ENCODE measurements at places on chromosomes 2 and 18.

- DNase-seq: no peak
Observed at GRCh38 chr2:2930841-2931240, 446.8 kb downstream of the EIPR1 start.

GRCh38 chr2:132438691-132439090 lies 22.1 kb downstream of the GPR39 start:
- DNase-seq: no peak

DNA sequence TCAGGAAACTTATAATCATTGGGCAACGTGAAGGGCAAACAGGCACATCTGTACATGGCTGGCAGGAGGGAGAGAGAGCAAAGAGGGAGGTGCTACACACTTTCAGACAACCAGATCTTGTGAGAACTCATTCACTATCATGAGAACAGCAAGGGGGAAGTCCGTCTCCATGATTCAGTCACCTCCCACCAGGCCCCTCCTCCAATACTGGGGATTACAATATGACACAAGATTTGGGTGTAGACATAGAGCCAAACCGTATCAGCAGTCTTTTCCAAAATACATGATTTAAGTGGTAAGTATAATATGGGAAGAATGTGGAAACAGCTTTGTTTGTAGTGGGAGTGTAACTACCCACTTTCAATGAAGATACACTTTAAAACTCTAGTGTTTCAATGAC lies 65.0 kb downstream of the EPB41L5 start:
- no peak for DNase-seq

GRCh38 chr2:25379535-25379934 lies 37.8 kb upstream of the DNMT3A start:
- DNase-seq: no peak

DNA sequence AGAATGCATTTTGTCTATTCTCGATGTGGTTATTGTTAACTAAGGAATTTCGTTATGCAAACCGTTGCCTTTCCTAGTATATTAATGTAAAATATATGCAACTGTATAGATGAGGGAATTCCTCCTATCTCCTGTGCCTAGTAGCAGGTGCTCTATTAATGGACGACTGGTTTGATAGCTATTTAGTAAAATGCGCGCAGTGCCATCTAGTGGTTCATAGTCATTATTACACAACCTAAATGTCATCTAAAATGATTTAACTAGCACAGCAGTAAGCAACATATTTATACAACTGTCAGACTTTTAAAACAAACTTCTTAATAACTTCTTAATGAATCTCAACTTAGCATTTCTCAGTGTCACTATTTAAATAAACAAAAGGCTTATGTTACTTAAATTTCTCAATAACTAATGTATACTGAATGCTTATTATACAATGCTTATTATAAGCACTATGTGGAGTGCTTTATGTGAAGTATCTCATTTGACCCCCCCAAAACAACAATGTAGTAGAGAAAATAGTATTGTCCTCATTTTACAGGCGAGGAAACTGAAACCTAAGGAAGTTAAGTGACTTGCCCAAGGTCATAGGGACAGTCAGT lies 77.9 kb downstream of the DTNA start:
- peak; percentile 32 for DNase-seq

DNA sequence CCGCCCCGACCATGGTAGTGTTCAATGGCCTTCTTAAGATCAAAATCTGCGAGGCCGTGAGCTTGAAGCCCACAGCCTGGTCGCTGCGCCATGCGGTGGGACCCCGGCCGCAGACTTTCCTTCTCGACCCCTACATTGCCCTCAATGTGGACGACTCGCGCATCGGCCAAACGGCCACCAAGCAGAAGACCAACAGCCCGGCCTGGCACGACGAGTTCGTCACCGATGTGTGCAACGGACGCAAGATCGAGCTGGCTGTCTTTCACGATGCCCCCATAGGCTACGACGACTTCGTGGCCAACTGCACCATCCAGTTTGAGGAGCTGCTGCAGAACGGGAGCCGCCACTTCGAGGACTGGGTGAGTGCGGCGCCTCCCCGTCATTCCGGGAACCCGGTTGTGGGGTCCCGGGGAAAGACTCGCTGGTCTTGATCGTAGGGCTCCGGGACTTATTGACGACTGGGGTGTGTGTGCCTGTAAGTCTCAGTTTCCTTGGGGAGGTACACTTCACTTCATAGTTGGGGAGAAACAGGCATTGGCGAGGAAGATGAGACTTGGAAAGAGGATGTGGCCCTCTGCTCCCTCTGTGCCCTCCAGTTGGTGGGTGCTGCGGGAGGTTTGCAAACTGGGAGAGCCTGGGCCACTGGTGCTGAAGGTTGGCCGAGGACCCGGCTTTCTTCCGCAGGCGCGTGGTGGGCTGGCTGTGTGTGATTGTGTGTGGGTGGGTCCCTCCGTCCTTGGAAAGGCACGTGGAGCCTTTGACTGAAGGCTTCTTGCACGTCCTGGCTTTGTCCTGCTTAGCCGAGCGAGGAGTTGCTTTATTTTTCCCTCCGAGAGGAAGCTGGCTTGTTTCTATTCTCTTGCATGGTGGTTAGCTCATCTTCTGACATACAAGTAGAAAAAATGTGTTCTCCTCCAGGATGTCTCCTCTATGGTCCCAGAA lies 886 bp downstream of the PRKCE start:
- no peak for DNase-seq

DNA sequence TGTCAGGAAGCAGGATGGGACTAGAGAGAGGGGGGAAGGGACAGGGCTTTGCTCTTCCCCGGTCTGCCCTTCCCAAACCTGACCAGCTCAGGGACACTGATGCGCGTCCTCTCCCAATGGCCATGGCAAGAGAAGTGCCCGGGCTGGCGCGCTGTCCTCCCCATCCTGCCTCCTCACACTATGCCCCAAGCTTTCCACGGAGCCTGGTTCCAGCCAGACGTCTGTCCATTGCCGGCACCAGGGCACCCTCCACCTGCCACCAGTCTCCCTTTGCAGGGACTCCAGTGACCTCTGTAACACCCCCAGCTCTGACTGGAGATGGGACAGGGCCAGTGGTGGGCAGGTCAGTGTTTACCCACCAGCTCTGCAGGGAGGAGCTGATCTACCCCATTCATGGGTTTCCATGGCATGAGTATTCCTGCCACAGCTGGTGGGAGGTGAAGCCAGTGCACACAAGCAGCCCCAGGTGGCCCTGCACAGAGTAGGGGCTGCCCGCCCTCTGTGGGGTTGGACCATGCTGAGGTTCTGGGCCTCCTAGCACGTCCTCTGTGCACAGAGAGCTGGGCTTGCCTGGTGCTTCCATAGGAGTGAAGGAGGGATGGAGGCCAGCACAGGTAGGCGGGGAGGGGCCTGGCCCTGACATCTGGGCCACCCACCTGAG lies 109.5 kb downstream of the PXDN start:
- DNase-seq: no peak

DNA sequence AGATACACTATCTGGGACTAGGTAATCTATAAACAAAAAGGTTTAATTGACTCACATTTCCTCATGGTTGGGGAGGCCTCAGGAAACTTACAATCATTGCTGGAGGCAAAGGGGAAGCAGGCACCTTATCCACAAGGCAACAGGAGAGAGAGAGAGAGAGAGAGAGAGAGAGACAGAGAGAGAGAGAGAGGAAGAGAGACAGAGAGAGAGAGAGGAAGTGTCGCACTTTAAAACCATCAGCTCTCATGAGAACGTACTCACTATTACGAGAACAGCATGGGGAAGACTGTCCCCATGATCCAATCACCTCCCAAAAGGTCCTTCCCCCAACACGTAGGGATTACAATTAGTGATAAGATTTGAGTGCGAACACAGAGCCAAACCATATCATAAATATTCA lies 253.5 kb upstream of the TRIB2 start:
- DNase-seq: no peak

- no peak for DNase-seq
Observed at GRCh38 chr2:4101936-4102335, 398.6 kb downstream of the DCDC2C start.

DNA sequence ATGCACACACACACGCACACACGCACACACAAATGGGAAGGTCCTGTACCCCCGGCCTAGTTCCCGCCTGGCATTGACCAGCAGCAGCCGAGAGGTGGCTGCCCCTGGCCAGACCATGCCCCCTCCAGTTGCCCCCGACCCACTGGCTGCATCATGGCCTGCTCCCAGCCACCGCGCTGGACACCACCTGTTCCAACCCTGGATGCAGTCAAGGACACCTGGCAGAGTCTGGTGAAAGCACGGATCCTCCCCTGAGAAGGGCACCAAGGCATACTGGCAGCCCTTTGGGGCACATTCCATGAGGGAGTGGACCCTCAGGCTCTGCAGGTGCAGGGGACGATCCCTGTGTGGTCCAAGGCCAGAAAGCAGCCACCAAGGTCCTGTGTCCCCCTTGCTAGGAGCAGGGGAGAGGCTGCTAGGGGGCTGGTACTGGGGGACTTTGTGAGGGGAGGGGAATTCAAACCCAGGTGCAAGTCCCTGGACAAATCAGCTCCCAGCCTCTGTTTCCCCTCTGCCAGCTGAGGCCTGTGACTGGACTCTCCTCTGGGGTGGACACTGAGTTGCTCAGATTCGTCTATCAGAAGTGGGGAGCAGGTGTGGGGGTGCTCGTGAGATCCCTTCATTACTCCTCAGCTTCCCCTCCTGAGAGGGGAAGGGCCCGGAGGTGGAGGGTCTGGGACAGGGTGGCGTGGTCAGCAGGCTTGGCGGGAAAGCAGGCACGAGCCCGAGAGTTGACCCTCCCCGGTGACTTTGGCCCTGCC lies 3.5 kb downstream of the ESPNL start:
- no peak for DNase-seq

Measured in DND-41 (cell line).